ENCODE measurements at places on chromosomes 3 and 15.

DNA sequence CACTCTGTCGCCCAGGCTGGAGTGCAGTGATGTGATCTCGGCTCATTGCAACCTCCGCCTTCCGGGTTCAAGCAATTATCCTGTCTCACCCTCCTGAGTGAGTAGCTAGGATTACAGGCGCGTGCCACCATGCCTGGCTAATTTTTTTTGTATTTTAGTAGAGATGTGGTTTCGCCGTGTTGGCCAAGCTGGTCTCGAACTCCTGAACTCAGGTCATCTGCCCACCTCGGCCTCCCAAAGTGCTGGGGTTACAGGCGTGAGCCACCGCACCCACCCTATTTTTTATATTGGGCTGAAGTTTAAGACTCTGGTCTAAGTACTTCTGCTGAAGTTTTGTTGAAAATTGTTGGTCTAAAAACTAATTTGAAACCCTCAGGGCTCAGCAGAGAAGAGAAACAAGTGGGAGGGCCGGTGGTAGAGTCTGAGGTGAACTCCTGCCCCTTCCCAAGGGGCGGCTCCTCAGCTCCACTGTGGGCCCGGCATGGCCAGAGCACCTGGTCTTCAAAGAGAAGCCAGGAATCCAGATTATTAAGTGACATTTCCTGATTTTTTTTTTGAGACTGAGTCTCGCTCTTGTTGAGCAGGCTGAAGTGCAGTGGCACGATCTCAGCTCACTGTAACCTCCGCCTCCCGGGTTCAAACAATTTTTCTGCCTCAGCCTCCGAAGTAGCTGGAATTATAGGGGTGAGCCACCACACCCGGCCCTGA lies 4.0 kb downstream of the HDAC11 start:
- DNase-seq: no peak

GRCh38 chr3:192889679-192890078 lies 28.0 kb downstream of the MB21D2 start:
- DNase-seq: no peak

DNA sequence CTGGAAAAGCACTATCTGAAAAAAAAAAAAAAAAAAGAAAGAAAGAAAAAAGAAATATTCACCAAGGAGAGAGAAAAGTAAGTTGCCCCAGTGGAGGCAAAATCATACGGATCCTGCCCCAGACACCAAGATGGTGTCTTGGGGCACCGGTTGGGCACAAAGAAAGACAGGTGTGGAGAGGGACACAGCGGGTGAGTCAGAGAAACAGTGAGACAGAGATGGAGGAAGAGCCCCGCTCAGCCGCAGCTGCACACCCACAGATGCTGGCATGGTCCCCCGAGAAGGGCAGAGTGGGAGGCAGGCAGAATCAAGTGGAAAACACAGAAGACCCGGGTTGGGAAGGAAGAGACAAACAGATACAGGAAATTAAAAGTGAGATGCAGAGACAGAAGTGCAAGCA lies 129.7 kb upstream of the SMAD3 start:
- DNase-seq: no peak

- DNase-seq: peak; percentile 33
Observed at GRCh38 chr15:50358845-50359244, 3.8 kb upstream of the GABPB1 start.

- no peak for DNase-seq
Observed at GRCh38 chr15:96972201-96972600, 641.7 kb downstream of the NR2F2 start.

- DNase-seq: no peak
Observed at GRCh38 chr15:86555098-86555497, 475.4 kb downstream of the AGBL1 start.

GRCh38 chr3:17730318-17730967 lies 12.0 kb downstream of the TBC1D5 start:
- no peak for DNase-seq

- DNase-seq: peak; percentile 26
Observed at GRCh38 chr3:171365489-171365888, 94.7 kb downstream of the TNIK start.

DNA sequence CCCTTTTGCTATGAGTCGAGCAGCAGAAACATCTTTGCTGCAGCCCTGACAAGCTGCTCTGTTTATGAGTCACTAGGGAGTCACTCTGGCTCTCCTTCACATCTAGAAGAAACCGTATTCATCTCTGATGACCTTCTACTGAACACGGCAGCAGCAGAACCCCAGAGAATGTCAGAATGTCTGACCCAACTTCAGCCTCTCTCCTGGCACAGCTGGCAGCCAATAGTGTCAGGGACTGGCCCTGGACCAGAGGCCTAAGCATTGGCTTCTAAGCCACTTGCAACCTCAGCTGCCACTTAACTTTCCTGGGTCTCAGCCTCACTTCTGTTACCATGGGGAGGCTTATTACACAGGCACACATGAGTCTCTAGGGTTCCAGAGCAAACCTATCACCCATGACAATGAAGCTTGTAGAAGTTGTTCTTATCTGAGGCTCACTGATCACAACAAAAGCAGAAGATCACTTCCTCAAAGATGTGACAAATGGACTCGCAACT lies 184.1 kb upstream of the TLE3 start:
- no peak for DNase-seq

DNA sequence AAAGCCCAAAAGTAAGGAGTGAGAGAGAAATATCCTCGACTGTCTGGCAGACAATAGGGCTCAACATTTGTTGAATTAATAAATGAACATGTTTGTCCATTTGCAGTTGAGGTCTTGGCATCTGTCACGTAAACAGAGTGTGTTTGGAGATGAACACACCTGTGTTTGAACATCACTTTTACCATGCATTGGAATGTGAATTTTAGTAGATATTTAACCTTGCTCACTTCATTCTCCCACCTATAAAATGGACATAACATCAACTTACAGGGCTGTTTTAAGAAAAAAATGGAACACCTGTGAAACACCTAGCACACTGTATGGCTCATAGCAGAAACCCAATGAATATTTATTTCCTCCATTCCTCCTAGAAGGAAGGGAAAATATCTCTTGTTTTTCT lies 204.8 kb downstream of the KCNMB2 start:
- no peak for DNase-seq

GRCh38 chr3:27219127-27219845 lies 149.9 kb downstream of the NEK10 start:
- DNase-seq: no peak

GRCh38 chr3:120650311-120650710 lies 31.7 kb downstream of the HGD start:
- DNase-seq: no peak

DNA sequence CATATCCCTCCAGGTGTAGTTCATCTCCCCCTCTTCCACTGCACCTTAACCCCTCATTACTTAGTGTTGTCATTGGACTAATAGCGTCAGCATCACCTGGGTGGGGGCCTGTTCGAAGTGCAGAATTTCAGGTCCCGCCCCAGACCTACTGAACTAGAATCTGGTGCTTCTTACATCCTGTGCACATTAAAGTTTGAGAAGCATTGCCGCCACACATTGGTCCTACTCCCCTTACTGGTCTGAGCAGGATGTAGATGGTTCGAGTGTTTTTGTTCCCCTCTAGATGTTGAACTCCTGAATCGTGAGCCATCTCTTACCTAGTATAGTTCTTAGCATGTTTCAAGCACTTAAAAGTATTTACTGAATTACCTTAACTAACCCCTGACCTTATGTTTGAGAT lies 13.2 kb downstream of the KLHL18 start:
- DNase-seq: no peak

DNA sequence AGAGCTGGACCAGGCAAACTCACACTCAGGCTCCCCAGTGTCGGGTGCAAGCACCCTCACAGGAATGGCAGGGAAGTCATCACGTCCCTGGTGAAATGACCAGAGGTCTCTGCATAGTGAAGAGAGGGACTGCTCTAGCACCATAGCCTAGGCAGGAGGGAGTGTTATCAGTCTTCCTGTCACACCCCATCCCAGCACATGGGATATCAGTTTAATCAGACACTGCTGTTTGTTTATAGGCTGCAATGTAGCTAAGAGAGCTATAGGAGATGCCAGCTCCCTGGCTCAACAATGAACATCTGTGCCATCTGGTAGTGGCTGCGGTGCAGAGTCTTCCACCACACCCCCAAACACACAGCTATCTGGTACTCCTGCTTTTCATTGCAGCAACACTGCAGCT lies 776.6 kb downstream of the ZNF385D start:
- DNase-seq: no peak

- no peak for DNase-seq
Observed at GRCh38 chr3:185965496-185965895, 27.7 kb upstream of the TRA2B start.

GRCh38 chr3:13308380-13308801 lies 111.7 kb downstream of the NUP210 start:
- peak; percentile 4 for DNase-seq

DNA sequence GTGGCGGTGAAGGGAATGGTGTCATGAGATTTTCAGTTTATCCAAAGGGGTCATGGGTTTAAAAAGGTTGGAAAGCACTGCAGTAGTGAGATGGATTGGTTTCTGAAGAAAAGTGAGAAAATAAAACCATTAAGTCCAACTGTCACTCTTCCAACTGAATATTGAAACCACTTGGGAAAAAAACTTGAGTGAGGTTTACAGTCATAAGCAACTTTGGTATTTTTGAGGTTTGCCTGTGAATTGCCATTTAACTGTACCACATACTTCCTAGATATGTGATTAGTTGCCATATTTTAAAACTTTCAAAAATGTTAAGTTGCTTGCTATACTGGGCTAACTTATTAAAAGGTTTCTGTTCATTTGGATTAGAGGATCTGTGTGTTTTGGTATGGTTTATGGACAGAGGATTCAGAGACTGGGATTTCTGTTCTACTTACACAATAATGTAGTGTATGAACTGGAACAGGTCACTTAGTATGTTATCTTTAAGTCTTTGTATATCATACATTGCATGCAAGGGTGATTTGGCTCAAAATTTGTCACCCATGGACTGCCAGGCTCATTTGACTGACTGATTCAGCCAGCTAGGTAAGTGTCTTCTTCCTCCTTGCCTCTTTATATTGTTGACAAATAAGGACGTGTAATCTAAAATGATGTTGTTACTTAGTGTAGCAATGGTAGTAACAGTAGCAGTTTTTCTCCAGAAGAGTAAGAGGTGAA lies 201.4 kb upstream of the EOMES start:
- DNase-seq: no peak

- no peak for DNase-seq
Observed at GRCh38 chr15:39135989-39136388, 444.9 kb upstream of the THBS1 start.

GRCh38 chr15:57609805-57610529 lies 18.3 kb downstream of the MYZAP start:
- DNase-seq: no peak

GRCh38 chr3:33716227-33716626 lies 1.8 kb downstream of the CLASP2 start:
- DNase-seq: no peak

GRCh38 chr15:63596676-63597037 lies 530 bp upstream of the FBXL22 start:
- no peak for DNase-seq

DNA sequence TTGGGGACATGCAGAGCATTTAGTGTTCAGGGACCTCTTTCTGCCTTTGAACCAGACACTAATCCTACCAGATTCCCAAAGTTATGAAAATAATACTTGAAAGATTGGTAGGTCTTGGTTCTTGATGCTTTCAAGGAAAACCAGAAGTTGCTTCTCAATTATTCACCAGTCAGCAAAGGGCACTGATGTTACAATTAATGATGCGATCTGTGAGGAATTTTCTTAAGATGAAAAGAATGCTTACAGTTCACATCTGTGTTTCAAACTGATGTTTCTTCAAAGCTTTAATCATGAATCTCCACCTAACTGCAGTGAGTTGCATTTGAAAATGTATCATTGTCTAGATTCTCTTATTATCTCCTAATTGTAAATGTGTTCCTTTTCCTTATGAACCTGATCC lies 161.0 kb downstream of the NAALADL2 start:
- DNase-seq: no peak

DNA sequence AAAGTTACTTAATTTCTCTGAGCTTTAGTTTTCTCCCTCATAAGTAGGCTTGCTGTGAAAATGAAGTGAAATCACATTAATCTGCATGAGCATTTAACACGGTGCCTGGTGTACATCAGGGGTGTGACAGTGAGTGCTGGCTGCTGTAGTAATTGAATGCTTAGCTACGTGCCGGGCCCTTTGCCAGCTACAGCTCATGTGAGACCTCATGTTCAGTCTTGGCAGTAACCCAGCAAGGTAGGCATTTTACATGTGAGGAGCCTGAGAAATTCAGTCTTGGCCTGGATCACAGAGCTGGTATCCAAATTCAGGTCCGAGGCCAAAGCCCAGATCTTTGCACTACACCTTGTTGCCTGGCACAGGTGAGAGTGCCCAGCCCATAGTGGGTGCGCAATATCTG lies 9.1 kb downstream of the GHRL start:
- DNase-seq: no peak

DNA sequence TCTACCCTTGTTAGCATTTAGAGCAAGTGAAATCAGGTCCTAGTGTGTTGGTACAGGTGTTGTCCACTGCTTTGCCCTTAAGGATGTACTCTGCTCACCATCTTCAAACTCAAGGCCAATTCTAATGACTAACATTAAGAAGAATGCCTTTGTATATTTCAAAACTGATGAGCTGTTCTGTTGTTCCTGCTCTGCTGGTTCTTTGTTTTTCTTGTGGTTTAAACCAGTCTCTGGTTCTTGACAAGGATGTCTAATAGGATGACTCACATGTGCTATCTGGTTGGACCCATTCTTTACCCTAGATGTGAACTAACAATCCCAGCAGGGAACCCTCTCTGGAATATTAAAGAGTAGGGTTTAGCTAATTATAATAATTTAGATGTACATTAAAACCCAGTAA lies 17.3 kb downstream of the ABHD5 start:
- peak; percentile 60 for DNase-seq

- no peak for DNase-seq
Observed at GRCh38 chr3:115384381-115384780, 237.3 kb upstream of the ZBTB20 start.

DNA sequence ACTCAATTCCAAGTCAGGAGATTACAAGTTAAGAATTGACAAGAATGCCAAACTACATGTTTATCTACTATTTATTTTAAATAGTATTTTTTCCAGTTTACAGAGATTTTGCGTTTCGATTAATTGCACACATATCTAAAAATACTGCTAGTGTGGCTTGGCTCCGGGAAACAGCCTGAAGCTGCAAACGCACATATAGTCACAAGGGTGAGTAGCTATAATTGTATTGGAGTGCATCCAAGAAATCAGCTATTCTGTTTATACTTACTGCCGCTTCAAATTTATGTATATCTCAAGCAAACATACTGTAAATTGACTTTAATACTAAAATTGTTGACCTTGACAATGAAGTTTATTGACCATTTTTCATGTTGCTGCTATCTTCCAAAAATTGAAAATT lies 77.0 kb upstream of the PLSCR5 start:
- DNase-seq: no peak

- no peak for DNase-seq
Observed at GRCh38 chr15:58504674-58505234, 73.0 kb downstream of the LIPC start.

DNA sequence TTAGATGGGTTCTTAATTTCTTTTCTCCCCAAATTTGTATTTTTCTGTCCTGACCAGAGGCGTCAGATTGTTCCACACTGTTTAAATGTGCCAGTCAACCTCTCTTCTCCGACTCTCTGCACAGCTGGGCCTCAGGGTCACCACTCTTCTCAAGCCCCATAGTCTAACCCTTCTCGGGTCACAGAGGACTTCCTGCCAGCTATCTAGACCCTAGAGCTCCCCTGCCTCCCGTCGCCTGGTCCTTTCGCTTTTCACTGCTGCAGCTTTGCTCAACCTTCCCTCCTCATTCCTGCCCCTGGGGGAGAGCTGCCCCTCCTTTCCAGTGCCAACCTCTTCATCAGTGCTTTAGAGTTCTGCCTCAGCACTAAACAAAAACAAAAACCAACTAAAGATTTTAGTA lies 151.7 kb downstream of the ATG7 start:
- no peak for DNase-seq

Data from fibroblast of the conjunctiva (primary cell).